ENCODE measurements at places on chromosomes 12 and 14.

- no peak for DNase-seq
Measured at GRCh38 chr14:56144176-56144575, 26.0 kb downstream of the PELI2 start.

- no peak for DNase-seq
Measured at GRCh38 chr12:64311877-64312276, 78.7 kb downstream of the C12orf56 start.

- peak; percentile 32 for DNase-seq
Measured at GRCh38 chr12:15788233-15789219, 662 bp downstream of the EPS8 start.

GRCh38 chr12:110998165-110998564 lies 77.8 kb upstream of the MYL2 start:
- DNase-seq = no peak

DNA sequence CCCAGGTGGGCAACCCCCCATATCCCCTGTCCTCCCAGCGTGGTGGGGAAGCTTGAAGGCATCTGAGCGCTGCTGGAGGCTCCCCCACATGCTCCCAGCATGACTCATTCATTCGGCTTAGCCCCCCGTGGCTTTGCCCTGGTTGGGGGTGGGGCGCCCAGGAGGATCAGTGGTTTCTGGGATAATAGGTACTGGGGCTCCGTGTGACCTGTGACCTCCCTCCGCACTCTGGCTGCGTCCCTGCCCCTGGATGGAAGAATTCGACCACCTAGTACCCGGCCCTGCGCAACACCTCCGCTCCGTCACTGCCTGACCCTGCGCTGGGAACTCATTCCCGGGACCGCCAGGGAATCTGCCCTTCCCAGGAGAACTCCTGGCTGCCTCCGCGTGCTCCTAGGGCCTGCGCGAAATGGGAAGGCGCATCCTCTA lies 120.1 kb downstream of the AACS start:
- no peak for DNase-seq

DNA sequence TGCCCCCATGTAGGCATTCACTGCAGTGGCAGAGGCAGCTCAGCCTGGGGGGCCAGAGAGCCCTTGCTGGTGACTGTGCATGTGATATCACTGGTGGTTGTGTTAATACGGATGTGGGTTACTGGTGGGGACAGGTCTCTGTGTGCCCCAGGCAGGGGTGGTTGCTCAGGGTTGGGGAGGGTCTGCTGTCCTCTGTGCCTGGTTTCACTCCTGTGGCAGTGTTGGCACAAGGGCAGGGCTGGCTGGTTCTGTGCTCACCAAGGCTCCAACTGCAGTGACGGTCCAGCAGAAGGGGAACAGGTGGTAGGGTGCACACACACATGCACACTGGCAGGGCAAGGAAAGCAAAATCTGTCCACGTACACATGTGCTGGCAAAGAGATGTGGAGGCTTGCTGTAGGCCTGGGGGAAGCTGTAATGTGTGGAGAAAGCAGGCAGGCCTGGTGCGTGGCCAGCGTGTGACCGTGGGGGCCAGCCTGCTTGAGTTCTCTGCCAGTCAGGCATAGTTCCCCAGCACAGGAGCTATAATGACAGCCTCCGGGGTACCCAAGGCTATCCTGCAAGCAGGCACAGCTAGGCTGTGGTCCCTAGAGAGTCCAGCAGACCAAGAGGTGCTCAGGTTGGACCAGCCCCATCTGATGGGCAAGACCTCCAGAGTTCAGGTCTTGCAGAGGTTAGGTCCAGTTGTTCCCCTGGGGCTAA lies 254.6 kb downstream of the FBXL14 start:
- no peak for DNase-seq

- no peak for DNase-seq
Measured at GRCh38 chr14:22976620-22977433, 5.5 kb downstream of the AJUBA start.

GRCh38 chr14:70113211-70113610 lies 75.5 kb downstream of the SLC8A3 start:
- no peak for DNase-seq

GRCh38 chr14:68774771-68775613 lies 17.9 kb downstream of the ZFP36L1 start:
- DNase-seq = no peak

- DNase-seq = peak; percentile 31
Measured at GRCh38 chr12:9701380-9702154, 31.3 kb downstream of the CLECL1 start.

GRCh38 chr12:31033681-31034080 lies 40.0 kb upstream of the DDX11 start:
- DNase-seq = no peak

- no peak for DNase-seq
Measured at GRCh38 chr14:76808011-76808410, 4.7 kb downstream of the ANGEL1 start.

GRCh38 chr12:67533159-67533558 lies 115.4 kb upstream of the DYRK2 start:
- DNase-seq = no peak

- DNase-seq = peak; percentile 63
Measured at GRCh38 chr12:24705741-24706358, 243.1 kb downstream of the BCAT1 start.

DNA sequence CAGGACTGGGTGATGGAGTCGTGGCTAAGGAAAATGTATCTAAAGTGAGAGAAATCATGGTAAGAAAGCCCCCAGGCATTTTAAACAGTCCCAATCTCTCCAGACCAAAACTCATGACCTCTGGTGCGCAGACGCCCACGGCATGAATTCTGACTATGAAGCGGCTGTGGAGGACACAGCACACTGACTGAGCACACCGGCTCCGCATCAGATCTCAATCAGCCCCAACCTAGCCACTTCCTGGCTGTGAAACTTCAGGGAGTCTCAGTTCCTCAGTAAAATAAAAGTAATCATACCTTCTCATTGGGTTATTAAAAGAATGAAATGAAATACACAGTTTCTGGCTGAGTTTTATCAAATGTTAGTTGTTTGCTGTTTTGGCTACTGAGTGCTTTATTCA lies 38.7 kb downstream of the SETD3 start:
- DNase-seq = no peak

- DNase-seq = no peak
Measured at GRCh38 chr12:94073441-94074051, 74.8 kb upstream of the PLXNC1 start.

DNA sequence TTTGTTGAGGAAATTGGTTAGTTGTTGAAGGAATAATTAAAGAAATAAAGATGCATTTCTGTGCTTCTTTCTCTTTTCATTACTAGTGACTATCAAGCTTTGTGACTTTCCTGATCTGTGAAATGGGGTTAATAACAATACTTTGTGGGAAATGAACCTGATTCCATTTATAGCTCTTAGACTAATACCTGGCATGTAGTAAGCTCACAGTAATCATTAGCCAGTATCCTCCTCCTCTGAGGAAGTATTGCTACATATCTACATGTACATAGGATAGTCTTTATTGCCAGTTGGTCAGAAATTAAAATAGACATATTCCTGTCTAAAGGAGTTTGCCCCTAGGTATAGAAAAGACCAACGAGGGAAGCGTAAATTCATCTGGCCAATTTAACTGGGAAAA lies 1.8 kb upstream of the CCDC198 start:
- DNase-seq = no peak

Measured in activated CD4-positive, alpha-beta T cell treated with anti-CD3 and anti-CD28 coated beads, Interleukin-10, Interleukin-2, amounts not matched to agents 100 ng/mL and 50 ng/mL, durations not matched to agents 16 hours and 8 hours (primary cell).